ENCODE measurements at places on chromosomes 7 and 10. TPM values are rescaled to one million over a fixed set of nuclear protein-coding genes. Genes with fewer than 3 reads are reported as not detected.

The TMEM184A gene
- total RNA-seq, result 0.21 TPM

GRCh38 chr10:110511734-110512449 lies 14.2 kb downstream of the DUSP5 start:
- no peak overlapping the region for H3K27ac ChIP-seq
- H3K4me3 ChIP-seq, result no peak overlapping the region
- H3K4me1 ChIP-seq, result peaks cover 19% of the 10 kb centered on the region
- peaks cover 56% of the 10 kb centered on the region for H3K36me3 ChIP-seq

DNA sequence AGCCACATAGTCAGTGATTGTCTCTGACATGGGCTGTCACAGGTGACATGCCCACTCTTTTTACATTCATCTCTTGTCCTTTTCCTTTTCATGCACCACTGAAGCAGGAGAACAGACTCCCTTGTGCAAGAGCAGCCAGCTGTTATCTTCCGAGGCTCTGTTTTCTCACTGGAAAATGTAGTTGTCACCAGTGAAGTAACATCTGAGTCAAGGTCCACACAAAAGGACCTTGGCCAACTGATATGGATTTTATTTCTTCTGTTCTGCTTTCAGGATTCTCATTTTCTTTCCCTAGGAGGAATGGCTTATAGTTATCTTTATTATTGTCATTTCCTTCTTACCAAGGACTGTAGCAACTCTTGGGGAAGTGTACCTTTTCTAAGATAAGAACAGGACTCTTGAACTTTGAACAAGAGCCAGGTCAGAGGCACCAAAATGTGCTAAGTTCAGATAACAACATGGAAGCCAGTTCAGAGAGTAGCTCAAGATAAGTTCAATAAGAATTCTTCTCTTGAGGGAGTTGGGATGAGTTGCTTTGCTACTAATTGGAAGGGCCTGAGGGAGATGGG lies 22.7 kb downstream of the AVPI1 start:
- DNase-seq, result no peak
- peaks cover 40% of the 10 kb centered on the region for H3K36me3 ChIP-seq
- no peaks in the 10 kb centered on the region for H3K4me1 ChIP-seq
- no peak overlapping the region for H3K27ac ChIP-seq
- H3K27me3 ChIP-seq, result no peaks in the 10 kb centered on the region

- H3K4me3 ChIP-seq, result no peak overlapping the region
- no peaks in the 10 kb centered on the region for H3K4me1 ChIP-seq
- no peaks in the 10 kb centered on the region for H3K36me3 ChIP-seq
- H3K27me3 ChIP-seq, result no peaks in the 10 kb centered on the region
- DNase-seq, result no peak
Observed at GRCh38 chr7:121545418-121545817, 149.3 kb upstream of the FAM3C start.

Measured in endothelial cell (in vitro differentiated cells).